ENCODE measurements at places on chromosomes 1 and 21. TPM values are rescaled to one million over a fixed set of nuclear protein-coding genes. Genes with fewer than 3 reads are reported as not detected.

The CBS gene
- 2.6 TPM for polyA plus RNA-seq

The MCOLN3 gene
- polyA plus RNA-seq, result not detected

The RAB29 gene
- polyA plus RNA-seq, result 31.1 TPM

The FCRL1 gene
- not detected for polyA plus RNA-seq

The CFAP57 gene
- 1.0 TPM for polyA plus RNA-seq

The LCE1A gene
- polyA plus RNA-seq, result not detected

The GBP6 gene
- not detected for polyA plus RNA-seq

The CFHR3 gene
- not detected for polyA plus RNA-seq

The CADM3 gene
- polyA plus RNA-seq, result 12.1 TPM

The ZSWIM5 gene
- 1.1 TPM for polyA plus RNA-seq

The CR2 gene
- not detected for polyA plus RNA-seq

The RPRD2 gene
- polyA plus RNA-seq, result 7.7 TPM

The LIN28A gene
- polyA plus RNA-seq, result not detected

The TMEM269 gene
- polyA plus RNA-seq, result not detected

The LY9 gene
- polyA plus RNA-seq, result not detected

The IQGAP3 gene
- polyA plus RNA-seq, result 0.09 TPM

The SLC44A3 gene
- 10.3 TPM for polyA plus RNA-seq

The MROH7 gene
- polyA plus RNA-seq, result 0.11 TPM

The ANGPTL7 gene
- polyA plus RNA-seq, result not detected

The NT5C1A gene
- not detected for polyA plus RNA-seq

The KCNH1 gene
- polyA plus RNA-seq, result 4.6 TPM

The GJA9 gene
- not detected for polyA plus RNA-seq

The CYB561D1 gene
- polyA plus RNA-seq, result 1.6 TPM

The FTCD gene
- not detected for polyA plus RNA-seq

The MNDA gene
- not detected for polyA plus RNA-seq

The RGS13 gene
- polyA plus RNA-seq, result not detected

The GSTM1 gene
- polyA plus RNA-seq, result 26.0 TPM

The ADCY10 gene
- polyA plus RNA-seq, result 0.12 TPM

The RNF187 gene
- 22.4 TPM for polyA plus RNA-seq

The BTG2 gene
- 1.4 TPM for polyA plus RNA-seq

The IRF6 gene
- polyA plus RNA-seq, result 45.5 TPM

The MYOC gene
- polyA plus RNA-seq, result not detected

The SYT11 gene
- polyA plus RNA-seq, result 166 TPM

The SPOCD1 gene
- polyA plus RNA-seq, result not detected

The ZBTB8A gene
- 0.31 TPM for polyA plus RNA-seq

The DISP3 gene
- polyA plus RNA-seq, result not detected

The SH3BGRL3 gene
- 473 TPM for polyA plus RNA-seq

The LDLRAD1 gene
- not detected for polyA plus RNA-seq

The ZDHHC18 gene
- 6.6 TPM for polyA plus RNA-seq

The PPOX gene
- polyA plus RNA-seq, result 29.5 TPM

The SERTAD4 gene
- 1.9 TPM for polyA plus RNA-seq

The OPTC gene
- polyA plus RNA-seq, result not detected

The SLC2A5 gene
- 1.9 TPM for polyA plus RNA-seq

The TLCD4 gene
- polyA plus RNA-seq, result 7.4 TPM

The ICOSLG gene
- polyA plus RNA-seq, result 0.19 TPM

The SPTA1 gene
- not detected for polyA plus RNA-seq

The FAM229A gene
- not detected for polyA plus RNA-seq

The CFHR4 gene
- not detected for polyA plus RNA-seq

All from Purkinje cell (primary cell).